CD4-positive, CD25-positive, alpha-beta regulatory T cell (primary cell): ENCODE measurements at places on chromosomes 1 and 21. TPM values are rescaled to one million over a fixed set of nuclear protein-coding genes. Genes with fewer than 3 reads are reported as not detected.

DNA sequence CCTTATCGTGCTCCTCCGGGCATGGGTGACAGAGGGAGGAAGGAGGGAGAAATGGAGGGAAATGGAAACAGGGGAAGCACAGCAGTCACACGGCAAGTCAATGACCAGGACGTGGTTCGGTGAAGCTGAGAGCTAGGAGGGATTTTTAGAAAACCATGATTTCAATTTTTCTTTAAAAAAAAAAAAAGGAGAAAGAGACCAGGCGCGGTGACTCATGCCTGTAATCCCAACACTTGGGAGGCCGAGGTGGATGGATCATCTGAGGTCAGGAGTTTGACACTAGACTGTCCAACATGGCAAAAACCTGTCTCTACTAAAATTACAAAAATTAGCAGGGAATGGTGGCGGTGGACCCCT, 776 bp upstream of the TNFRSF9 start:
- peaks cover 61% of the 10 kb centered on the region for H3K4me1 ChIP-seq
- H3K27me3 ChIP-seq = no peaks in the 10 kb centered on the region

DNA sequence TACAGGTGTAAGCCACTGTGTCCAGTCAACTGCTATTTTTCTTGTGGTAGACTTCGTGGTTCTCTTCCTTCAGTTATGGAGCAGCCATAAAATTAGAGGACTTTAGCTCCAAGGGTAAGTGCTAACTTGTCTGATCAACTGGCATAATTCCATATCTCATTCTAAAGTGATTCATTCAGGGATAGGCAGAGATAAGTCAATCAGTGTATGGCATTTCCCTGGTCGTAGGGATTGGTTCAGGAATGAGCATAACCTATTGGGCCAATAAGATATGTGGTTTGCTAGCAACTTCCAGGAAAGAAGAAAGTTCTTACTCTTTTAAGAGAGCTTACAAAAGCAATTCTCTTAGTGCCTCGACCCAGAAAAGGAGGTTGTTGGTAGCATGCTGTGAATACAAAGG, 4.7 kb upstream of the ZSWIM5 start:
- no peak for DNase-seq
- no peaks in the 10 kb centered on the region for H3K36me3 ChIP-seq
- H3K27me3 ChIP-seq = peaks cover 24% of the 10 kb centered on the region
- no peak overlapping the region for H3K4me3 ChIP-seq
- peaks cover 7% of the 10 kb centered on the region for H3K4me1 ChIP-seq

DNA sequence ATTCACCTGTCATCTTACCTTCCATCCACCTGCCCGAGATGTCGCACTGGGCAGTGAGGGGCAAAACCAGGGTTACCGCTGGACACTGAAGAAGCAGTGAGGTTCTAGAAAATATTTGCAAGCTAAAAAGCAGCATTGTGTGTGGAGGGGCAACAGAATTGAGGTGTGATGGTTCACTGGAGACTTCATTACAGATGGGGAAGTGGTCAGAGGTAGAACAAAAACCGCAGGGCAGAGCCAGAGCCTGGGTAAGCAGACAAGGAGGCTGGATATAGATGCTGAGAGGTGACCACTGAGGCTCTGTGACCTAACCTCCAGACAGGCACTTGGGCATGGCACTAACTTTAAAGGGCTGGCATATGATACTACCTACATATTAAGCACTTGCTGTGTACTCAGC, 363.9 kb upstream of the PROX1 start:
- H3K4me3 ChIP-seq = no peak overlapping the region
- H3K36me3 ChIP-seq = no peaks in the 10 kb centered on the region
- no peaks in the 10 kb centered on the region for H3K27me3 ChIP-seq

- H3K27ac ChIP-seq = no peak overlapping the region
- no peak overlapping the region for H3K4me3 ChIP-seq
Measured at GRCh38 chr1:157124855-157125254, 13.3 kb downstream of the ETV3 start.

DNA sequence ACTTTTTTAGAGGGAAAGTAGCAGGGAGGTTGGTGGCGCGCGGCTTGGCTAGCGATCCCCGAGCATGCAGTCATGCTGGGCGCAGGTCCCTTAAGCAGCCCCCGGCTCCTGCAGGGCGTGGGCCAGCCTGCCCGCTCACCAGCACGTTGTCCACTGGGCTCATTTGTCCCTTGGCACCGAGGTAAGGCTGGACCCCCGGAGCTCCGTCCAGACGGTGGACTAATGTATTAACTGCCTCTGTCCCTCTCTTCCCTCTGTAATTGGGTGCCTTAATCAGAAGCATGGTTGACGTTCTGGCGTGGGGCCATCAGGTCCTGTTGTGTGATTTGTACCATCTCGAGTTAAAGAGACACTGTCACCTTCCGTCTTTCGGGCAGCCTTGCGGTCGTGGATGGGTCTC, 17.7 kb downstream of the TMEM201 start:
- H3K27ac ChIP-seq = no peak overlapping the region
- H3K4me1 ChIP-seq = no peaks in the 10 kb centered on the region
- DNase-seq = no peak
- H3K27me3 ChIP-seq = no peaks in the 10 kb centered on the region
- no peak overlapping the region for H3K4me3 ChIP-seq

DNA sequence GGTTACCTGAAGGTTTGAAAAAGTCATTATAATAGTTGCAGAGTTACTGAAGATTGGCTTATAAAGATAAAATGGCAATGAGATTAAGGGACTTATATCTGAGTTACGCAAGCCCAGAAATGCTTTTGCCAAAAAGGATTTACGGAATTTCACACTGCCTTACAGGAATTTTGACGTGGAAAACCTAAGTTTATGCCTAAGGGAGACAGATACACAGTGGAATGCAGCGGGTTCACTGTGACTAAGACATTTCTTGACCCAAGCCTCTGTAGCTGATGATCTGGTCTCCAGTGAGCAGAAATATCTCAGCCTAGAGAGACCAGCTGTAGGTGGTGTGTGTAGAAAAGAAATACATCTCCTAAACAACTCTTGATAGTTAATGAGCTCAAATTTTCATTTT, 10.1 kb upstream of the EXO1 start:
- H3K27ac ChIP-seq = no peak overlapping the region
- DNase-seq = no peak
- H3K27me3 ChIP-seq = peaks cover 5% of the 10 kb centered on the region
- H3K36me3 ChIP-seq = no peaks in the 10 kb centered on the region
- H3K4me1 ChIP-seq = no peaks in the 10 kb centered on the region

GRCh38 chr1:91057784-91058183, 35.9 kb upstream of the ZNF644 start:
- peaks cover 10% of the 10 kb centered on the region for H3K27me3 ChIP-seq
- no peak for DNase-seq
- H3K4me3 ChIP-seq = no peak overlapping the region
- no peaks in the 10 kb centered on the region for H3K4me1 ChIP-seq
- H3K27ac ChIP-seq = no peak overlapping the region
- H3K36me3 ChIP-seq = no peaks in the 10 kb centered on the region

DNA sequence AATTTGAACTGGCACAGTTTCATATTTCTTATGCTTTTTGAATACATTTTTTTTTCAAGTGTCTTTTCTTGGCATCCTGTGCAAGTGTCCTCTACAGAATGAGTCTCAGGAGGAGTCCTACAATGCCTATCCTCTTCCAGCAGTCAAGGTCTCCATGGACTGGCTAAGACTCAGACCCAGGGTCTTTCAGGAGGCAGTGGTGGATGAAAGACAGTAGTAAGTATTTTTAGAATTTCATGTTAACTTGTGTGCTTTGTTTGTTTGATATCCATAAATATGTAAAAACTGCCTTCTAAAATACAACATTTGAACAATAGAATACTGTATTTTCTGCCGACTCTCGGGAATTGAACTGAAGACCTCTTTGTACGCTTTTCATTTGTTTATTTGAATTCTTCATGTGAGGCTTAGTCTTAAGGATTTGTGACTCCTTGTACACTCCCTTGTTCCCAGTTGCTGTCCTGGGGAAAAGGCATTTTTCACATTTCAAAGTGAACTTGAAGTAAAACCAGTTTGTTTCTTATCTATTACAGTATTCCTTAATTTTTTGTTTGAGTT, 56.6 kb downstream of the NCF2 start:
- no peak for DNase-seq
- H3K27ac ChIP-seq = no peak overlapping the region
- H3K4me3 ChIP-seq = no peak overlapping the region

GRCh38 chr1:68973459-68974244, 476.8 kb upstream of the DEPDC1 start:
- H3K27ac ChIP-seq = no peak overlapping the region
- no peak overlapping the region for H3K4me3 ChIP-seq
- H3K36me3 ChIP-seq = no peaks in the 10 kb centered on the region
- H3K4me1 ChIP-seq = no peaks in the 10 kb centered on the region
- no peaks in the 10 kb centered on the region for H3K27me3 ChIP-seq

DNA sequence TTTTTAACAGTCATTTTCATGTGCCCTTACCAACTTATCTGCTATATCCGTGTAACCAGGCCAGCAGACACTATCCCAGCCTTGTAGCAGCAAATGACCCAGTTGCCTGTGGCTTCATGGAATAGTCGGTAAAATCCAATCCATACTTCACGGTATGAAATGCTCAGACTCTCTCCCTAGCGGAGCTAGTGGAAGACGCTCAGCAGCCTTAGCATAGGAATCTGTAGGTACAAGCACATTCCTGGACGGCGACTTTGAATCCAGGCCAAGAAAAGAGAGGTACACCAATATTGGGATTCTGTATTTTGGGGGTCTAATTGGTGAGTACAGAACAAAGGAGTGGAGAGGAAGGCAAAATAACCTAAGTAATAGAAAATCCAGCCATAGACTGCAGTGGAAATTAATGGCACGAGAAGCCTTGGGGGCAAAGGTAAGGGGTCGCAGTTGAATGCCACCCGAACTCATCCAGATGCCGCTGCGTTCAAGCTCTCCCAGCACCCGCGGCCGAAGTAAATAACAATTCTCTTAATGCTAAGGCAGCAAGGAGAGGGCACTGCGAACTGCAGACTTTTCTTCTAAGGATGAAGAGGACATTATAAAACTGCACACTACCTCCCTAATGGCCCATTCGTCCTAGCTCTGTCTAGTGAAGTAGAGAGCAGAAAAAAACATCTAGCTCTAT, 17.7 kb upstream of the TBX15 start:
- peaks cover 10% of the 10 kb centered on the region for H3K4me1 ChIP-seq
- H3K36me3 ChIP-seq = no peaks in the 10 kb centered on the region
- H3K27ac ChIP-seq = no peak overlapping the region
- peaks cover 42% of the 10 kb centered on the region for H3K27me3 ChIP-seq
- no peak for DNase-seq

GRCh38 chr1:148318123-148318903, 164.8 kb downstream of the PPIAL4G start:
- peak; percentile 46 for DNase-seq
- no peak overlapping the region for H3K27ac ChIP-seq
- H3K36me3 ChIP-seq = no peaks in the 10 kb centered on the region
- H3K4me3 ChIP-seq = peak overlapping the region; percentile 37
- peaks cover 36% of the 10 kb centered on the region for H3K27me3 ChIP-seq

- H3K4me1 ChIP-seq = no peaks in the 10 kb centered on the region
- H3K27me3 ChIP-seq = no peaks in the 10 kb centered on the region
- no peak for DNase-seq
- no peak overlapping the region for H3K27ac ChIP-seq
Measured at GRCh38 chr1:181739214-181739613, 255.9 kb downstream of the CACNA1E start.

GRCh38 chr1:4733446-4734177, 79.2 kb downstream of the AJAP1 start:
- H3K4me3 ChIP-seq = no peak overlapping the region
- DNase-seq = no peak
- no peaks in the 10 kb centered on the region for H3K36me3 ChIP-seq

- no peak for DNase-seq
- H3K27me3 ChIP-seq = no peaks in the 10 kb centered on the region
- no peak overlapping the region for H3K4me3 ChIP-seq
- H3K4me1 ChIP-seq = no peaks in the 10 kb centered on the region
- H3K36me3 ChIP-seq = no peaks in the 10 kb centered on the region
Measured at GRCh38 chr1:96358057-96358456, 363.5 kb upstream of the PTBP2 start.

DNA sequence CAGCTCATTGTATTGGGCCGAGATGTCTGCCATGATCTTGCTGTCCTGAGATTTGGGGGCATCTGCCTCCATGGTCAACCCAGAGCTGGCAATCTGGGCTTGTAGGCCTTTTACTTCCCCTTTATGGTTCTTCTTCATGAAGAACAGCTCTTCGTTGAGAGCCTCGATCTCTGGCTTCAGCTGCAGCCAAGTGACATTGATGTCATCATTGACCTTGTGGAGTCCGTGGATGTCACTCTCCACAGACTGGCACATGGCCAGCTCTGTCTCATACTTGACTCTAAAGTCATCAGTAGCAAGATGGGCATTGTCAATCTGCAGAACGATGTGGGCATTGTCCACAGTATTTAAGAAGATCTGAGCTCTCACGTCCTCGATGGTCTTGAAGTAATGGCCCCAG, 29.2 kb downstream of the RAP1A start:
- peaks cover 69% of the 10 kb centered on the region for H3K4me1 ChIP-seq
- H3K27ac ChIP-seq = peak overlapping the region; percentile 62
- H3K4me3 ChIP-seq = peak overlapping the region; percentile 42
- peaks cover 9% of the 10 kb centered on the region for H3K36me3 ChIP-seq

GRCh38 chr1:184595596-184595995, 159.1 kb downstream of the EDEM3 start:
- no peak overlapping the region for H3K27ac ChIP-seq
- H3K36me3 ChIP-seq = no peaks in the 10 kb centered on the region
- no peak for DNase-seq
- H3K27me3 ChIP-seq = no peaks in the 10 kb centered on the region
- no peak overlapping the region for H3K4me3 ChIP-seq

DNA sequence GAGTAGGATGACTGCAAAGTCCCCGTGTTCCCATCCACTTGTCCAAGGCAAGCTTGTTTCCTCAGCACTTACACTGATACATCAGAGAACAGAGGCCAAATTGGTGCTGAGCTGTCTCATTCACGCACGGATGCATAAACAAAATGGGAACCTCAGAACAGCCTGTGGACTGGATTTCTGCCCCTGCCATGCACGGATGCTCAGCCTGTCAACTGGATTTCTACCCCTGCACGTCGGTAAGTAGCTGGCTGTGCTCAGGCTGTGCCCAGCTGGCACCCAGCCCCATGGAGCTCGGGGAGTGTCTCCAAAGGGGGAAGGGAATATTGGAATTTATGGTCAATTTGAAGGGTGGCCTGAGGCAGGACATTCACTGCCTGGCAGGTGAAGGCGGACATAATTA, 40.8 kb upstream of the TMPRSS2 start:
- no peak overlapping the region for H3K27ac ChIP-seq
- no peaks in the 10 kb centered on the region for H3K36me3 ChIP-seq
- no peak overlapping the region for H3K4me3 ChIP-seq
- no peak for DNase-seq
- no peaks in the 10 kb centered on the region for H3K27me3 ChIP-seq

Gene LCE2B
- not detected for polyA plus RNA-seq

Gene OR6N1
- not detected for polyA plus RNA-seq

Gene ARMH1
- 5.7 TPM for polyA plus RNA-seq

Gene KRTAP10-6
- polyA plus RNA-seq = not detected

Gene OLFM3
- polyA plus RNA-seq = not detected

Gene KDF1
- 3.2 TPM for polyA plus RNA-seq

Gene ZNF672
- 33.3 TPM for polyA plus RNA-seq

Gene SPATA6
- polyA plus RNA-seq = 0.18 TPM

Gene PTPRC
- 1,076 TPM for polyA plus RNA-seq
